ENCODE measurements at places on chromosomes 3 and 15.

- DNase-seq: no peak
Observed at GRCh38 chr3:128569756-128570155, 76.8 kb upstream of the GATA2 start.

GRCh38 chr15:60651734-60652141 is 172.8 kb upstream of the ICE2 start:
- DNase-seq: no peak

DNA sequence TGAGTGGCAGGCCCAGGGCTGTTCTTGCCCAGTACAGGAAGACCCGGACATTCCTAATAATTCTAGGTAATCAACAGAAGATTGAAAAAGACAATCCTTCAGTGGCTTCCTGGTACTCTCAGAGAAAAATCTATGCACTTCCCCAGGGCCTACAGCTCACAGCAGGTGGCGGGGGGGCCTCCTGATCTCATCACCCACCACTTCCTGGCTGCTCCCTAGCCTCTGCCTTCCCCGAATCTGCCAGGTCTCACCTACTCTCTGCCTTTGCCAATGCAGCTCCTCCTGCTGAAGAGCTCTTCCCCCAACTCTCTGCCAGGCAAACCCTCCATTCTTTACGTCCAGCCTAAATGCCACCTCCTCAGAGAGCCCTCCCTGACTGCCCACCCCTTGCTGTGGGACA is 37.5 kb downstream of the EHD4 start:
- no peak for DNase-seq

- no peak for DNase-seq
Observed at GRCh38 chr3:171237009-171237385, 210.5 kb upstream of the SLC2A2 start.

GRCh38 chr3:14391033-14391432 is 11.4 kb upstream of the SLC6A6 start:
- DNase-seq: no peak

DNA sequence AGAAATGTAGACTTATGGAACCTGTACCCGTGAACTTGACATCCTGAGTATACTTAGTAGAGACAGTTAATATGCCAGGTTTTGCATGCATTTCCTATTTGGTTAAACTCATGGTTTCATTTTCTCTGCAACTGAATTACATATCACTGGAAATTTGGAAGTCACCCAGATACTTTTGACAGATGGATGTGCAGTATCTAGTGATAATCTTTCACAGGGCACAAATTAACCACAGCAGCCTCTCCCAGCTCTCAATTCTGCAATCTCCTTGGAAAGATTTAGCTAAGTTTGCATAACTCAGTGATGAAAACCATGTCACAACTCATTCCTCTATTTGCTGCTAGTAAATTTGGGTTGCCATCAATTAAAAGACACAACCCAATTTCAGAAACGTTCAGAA is 162.3 kb upstream of the TPM1 start:
- no peak for DNase-seq

GRCh38 chr15:60751985-60752952 is 273.3 kb upstream of the ICE2 start:
- DNase-seq: no peak

- no peak for DNase-seq
Observed at GRCh38 chr3:3178498-3179328, 778 bp downstream of the CRBN start.

GRCh38 chr15:90481023-90481422 is 48.7 kb upstream of the CRTC3 start:
- no peak for DNase-seq

GRCh38 chr15:61598655-61599054 is 369.6 kb upstream of the RORA start:
- DNase-seq: no peak

DNA sequence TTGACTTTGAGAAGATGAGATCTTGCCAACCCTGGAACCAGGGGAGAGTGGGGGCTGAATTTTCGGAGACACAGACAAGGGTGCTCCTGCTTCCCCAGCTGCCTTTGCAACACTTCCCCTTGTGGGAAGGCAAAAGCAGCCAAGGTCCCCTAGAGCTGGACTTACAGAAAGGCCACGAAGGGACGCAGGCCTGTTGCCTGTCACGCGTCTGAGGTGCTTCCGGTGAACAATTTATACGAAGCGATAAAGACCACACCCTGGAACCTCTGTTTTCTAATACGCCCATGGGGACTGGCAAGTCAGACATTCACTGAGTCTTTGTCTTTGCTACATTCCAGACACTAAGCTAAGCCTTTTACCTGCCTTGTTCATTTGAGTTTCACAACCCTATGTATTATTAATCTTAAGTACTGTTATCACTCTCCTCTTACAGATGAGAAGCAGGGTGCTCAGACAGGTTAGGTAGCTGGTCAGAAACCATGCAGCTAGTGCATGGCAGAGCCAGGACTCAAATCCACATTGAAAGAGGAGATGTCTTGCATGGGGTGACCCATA is 13.2 kb downstream of the MEGF11 start:
- DNase-seq: no peak

GRCh38 chr3:18827664-18828063 is 320.6 kb upstream of the KCNH8 start:
- no peak for DNase-seq

GRCh38 chr3:108822123-108822897 is at the start of gene TRAT1:
Gene TRAT1, plus strand, starts transcription at chr3:108822786. Its CDS starts 142 bp downstream, at chr3:108822928.
- DNase-seq: no peak

GRCh38 chr15:91717811-91718210 is 135.7 kb upstream of the SLCO3A1 start:
- no peak for DNase-seq

DNA sequence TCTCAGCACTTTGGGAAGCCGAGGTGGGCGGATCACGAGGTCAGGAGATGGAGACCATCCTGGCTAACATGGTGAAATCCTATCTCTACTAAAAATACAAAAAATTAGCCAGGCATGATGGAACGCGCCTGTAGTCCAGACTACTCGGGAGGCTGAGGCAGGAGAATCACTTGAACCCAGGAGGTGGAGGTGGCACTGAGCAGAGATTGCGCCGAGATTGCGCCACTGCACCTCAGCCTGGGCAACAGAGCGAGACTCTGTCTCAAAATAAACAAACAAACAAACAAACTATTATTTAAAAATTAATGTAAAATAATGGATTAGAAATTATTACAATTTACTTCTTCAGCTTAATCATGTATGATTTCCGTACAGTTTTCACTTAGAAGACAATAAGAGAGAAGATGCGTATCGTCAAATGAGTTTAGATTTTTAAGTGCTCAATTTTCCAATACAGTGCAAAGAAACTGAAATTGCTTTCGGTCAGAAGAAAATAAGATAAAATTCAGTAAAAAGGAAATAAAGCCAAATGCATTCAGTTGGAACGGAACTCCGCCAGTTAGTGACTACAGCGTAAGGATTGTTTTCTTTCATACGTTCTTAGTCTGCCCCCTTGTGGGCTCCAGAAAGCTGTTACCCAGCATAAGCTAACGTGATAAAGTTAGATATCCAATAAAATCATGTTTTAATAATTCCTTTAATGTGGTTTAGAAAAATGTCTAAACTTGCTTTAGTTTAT is 24.8 kb downstream of the AADAC start:
- no peak for DNase-seq

- DNase-seq: no peak
Observed at GRCh38 chr3:129184396-129184657, 631 bp upstream of the CNBP start.

DNA sequence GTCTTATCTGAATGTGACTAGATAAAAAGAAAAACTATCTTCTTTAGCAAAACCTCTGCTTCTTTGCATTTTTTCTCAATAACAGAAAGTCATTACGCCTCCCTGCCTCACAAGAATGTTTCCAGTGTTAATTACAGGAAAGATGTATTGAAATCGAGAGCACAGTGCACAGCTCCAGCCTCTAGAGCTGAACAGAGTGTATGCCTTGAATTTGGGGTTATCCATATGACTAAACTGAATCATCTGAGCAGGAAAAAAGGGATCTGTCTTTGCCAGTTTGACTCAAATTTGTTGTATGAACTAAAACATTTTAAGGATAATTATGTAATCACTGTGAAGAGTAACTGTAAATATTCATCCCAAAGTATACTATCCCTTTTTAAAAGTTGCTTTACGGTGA is 149.1 kb upstream of the CGNL1 start:
- no peak for DNase-seq

DNA sequence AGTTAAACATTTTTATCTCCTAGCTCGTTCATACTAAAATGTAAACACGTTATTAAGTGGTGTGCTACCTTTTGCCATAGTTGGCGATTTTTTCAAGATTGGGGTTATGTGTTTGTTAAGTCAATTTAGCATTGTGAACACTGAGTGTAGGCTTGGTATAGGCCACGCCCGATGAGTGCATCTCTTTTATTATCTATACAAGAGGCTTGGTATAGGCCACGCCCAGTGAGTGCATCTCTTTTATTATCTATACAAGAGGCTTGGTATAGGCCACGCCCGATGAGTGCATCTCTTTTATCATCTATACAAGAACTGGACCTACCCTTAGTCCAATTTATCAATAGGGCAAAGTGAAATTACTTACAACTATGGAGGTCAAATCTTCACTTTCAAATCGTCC is 70.4 kb downstream of the NIPA2 start:
- DNase-seq: no peak

- DNase-seq: no peak
Observed at GRCh38 chr3:98986073-98986472, 84.6 kb upstream of the DCBLD2 start.

DNA sequence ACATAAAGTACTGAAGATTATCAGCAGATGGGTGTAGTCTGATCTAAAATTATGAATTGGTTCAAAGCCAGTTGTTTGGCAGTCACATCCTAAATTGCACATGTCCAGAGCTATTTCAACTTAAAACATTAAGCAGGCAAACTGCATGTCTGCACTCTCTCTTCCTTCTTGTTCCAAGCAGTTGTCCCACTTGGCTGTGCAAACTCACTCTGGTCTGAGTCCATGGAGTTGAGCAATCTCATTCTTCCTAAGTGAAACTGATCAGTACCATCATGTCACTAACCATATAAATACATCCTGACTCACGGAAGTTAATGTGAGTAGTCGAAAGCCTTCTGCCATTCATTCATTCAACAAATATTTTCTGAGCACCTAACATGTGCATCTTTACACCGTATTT is 353.0 kb downstream of the ROBO1 start:
- DNase-seq: no peak

GRCh38 chr3:107752202-107752990 is 229.6 kb downstream of the BBX start:
- DNase-seq: no peak

GRCh38 chr3:64405211-64405835 is 180.1 kb upstream of the PRICKLE2 start:
- no peak for DNase-seq

- DNase-seq: no peak
Observed at GRCh38 chr3:179179256-179179655, 31.1 kb downstream of the PIK3CA start.

- no peak for DNase-seq
Observed at GRCh38 chr3:9501226-9501625, 52.4 kb downstream of the LHFPL4 start.

- DNase-seq: no peak
Observed at GRCh38 chr3:105322570-105323273, 44.0 kb upstream of the ALCAM start.

DNA sequence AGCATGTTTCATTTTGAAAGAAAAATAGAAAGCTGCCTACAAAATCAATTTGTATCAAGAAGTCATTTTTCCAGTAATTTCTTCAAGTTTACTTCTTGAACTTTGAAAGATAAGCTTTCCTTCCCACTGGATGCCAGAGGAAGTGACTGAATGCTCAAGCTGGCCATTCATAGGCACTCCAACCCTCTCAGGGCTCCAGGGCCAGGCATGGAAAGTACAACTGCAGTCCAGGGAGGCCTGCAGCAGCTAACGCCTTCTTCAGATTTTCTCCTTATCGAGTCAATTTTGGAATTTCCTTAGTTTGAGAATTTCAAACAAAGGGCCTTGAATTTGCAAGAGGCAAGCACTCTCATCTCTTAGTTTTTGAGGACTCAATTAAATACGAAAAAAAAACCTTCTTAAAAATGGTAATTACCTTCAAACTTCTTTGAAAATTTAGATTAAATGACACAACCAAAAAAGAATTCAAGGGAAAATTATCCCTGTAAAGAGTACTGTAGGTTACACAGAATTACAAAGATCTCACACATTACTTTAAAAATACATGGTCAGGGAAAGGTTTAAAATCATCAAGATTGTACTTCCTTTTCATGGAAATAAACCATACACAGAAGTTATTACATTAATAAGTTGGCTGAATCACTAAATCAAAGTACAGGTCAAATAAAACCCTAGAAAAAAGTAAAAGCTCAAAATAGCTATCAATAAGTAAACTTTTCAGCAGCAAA is 2.5 kb downstream of the UBP1 start:
- no peak for DNase-seq

DNA sequence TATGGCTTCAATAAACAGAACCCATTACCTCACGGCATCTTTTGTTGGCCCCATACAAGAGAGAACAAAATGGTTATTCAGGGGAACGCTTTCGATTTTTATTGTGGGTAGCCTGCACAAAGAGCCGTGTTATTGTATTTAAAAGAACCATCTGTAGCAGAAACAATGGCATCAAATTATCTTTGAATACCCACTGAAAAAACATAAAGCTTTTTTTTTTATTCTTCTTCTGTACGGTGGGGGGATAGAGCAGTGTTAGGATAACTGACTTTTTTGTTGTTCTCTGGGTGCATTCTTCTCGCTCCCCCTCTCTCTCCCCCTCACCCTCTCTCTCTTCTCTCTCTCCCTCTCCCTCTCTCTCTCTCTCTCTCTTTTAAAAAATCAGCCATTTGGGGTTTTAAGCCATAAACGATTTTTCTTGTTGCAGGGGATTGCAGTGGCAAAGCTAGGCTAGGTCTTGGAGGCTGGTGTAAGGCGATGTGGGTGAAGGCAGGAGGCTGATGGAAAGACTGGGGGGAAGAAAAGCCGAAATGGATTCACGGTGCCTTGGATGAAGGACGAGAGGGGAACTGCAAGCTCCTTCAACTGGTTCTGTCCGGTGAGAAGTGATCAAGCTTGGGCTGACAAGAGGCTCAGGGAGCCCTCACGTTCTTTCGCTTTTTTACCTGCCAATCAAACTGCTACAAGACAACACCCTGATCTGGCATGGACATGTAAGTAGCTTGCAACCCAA is 12.4 kb upstream of the SOX2 start:
- no peak for DNase-seq

DNA sequence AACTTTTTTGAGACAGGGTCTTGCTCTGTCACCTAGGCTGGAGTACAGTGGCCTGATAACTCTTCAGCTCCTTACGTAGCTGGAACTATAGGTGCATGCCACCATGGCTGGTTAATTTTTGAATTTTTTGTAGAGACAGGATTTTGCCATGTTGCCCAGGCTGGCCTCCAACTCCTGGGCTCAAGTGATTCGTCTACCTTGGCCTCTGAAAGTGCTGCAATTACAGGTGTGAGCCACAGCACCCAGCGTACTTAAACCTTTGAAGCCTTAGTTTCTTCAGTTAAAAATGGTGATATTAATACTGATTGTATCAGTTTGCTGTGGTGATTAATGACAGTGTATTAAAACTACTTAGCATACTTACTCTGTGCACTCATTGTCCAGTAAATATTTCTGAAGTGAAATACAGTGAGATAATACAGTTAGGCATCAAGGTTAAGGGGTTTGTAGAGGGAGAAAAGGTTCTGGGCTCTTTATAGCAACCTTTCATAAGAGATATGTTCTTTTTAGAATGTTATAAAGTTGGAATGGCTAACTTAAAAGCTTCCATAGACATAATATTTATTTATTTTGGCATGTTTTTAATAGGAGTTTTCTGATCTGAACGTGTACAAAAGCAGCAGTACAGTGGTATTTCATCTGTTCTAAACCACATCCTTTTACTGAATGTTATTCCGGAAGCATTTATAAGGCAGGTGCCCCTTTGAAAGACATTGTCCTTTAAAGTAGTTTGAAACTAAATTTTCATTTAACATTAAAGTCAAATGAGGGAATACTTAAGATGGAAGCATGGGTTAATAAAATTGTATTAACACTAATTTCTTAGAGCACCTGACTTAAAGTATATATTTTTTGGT is 23.6 kb downstream of the NCK1 start:
- no peak for DNase-seq
